ENCODE measurements at places on chromosomes 5 and 9. TPM values are rescaled to one million over a fixed set of nuclear protein-coding genes. Genes with fewer than 3 reads are reported as not detected.

- H3K36me3 ChIP-seq = no peaks in the 10 kb centered on the region
- H3K27me3 ChIP-seq = no peaks in the 10 kb centered on the region
- no peak for DNase-seq
- no peak overlapping the region for H3K4me3 ChIP-seq
- no peaks in the 10 kb centered on the region for H3K4me1 ChIP-seq
- no peak overlapping the region for H3K27ac ChIP-seq
Measured at GRCh38 chr5:137286025-137286610, 213.0 kb downstream of the SPOCK1 start.

GRCh38 chr5:9115093-9115492 is 430.8 kb downstream of the SEMA5A start:
- H3K4me3 ChIP-seq = no peak overlapping the region
- H3K36me3 ChIP-seq = no peaks in the 10 kb centered on the region
- H3K27ac ChIP-seq = no peak overlapping the region
- H3K27me3 ChIP-seq = no peaks in the 10 kb centered on the region
- H3K4me1 ChIP-seq = no peaks in the 10 kb centered on the region

DNA sequence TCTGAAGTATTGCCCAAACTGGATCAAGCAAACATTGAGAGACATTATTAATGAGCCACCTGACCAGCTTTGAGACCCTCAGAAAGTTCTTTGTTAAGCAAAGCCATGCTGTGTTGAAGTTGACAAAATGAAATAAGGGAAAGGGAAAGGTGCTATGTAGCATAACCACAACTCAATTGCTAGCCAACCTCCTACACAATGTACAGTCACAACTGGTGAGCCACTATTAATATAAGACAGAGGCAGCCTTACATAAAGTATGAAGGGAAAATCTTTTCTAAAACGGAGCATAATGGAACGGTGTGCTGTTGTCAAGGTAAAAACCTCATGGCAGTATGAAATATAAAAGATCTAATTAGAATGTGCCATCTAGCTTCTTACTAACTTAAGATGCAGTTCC is 375.8 kb upstream of the ST8SIA4 start:
- no peak overlapping the region for H3K27ac ChIP-seq
- H3K4me3 ChIP-seq = no peak overlapping the region
- no peaks in the 10 kb centered on the region for H3K36me3 ChIP-seq
- DNase-seq = no peak
- H3K4me1 ChIP-seq = no peaks in the 10 kb centered on the region

- H3K27me3 ChIP-seq = no peaks in the 10 kb centered on the region
- no peak for DNase-seq
- no peak overlapping the region for H3K4me3 ChIP-seq
- H3K4me1 ChIP-seq = peaks cover under 1% of the 10 kb centered on the region
Measured at GRCh38 chr9:79687131-79687447, 115.3 kb downstream of the TLE4 start.

GRCh38 chr5:91243852-91244251 is 139.3 kb downstream of the ARRDC3 start:
- no peaks in the 10 kb centered on the region for H3K27me3 ChIP-seq
- DNase-seq = no peak
- no peaks in the 10 kb centered on the region for H3K4me1 ChIP-seq

DNA sequence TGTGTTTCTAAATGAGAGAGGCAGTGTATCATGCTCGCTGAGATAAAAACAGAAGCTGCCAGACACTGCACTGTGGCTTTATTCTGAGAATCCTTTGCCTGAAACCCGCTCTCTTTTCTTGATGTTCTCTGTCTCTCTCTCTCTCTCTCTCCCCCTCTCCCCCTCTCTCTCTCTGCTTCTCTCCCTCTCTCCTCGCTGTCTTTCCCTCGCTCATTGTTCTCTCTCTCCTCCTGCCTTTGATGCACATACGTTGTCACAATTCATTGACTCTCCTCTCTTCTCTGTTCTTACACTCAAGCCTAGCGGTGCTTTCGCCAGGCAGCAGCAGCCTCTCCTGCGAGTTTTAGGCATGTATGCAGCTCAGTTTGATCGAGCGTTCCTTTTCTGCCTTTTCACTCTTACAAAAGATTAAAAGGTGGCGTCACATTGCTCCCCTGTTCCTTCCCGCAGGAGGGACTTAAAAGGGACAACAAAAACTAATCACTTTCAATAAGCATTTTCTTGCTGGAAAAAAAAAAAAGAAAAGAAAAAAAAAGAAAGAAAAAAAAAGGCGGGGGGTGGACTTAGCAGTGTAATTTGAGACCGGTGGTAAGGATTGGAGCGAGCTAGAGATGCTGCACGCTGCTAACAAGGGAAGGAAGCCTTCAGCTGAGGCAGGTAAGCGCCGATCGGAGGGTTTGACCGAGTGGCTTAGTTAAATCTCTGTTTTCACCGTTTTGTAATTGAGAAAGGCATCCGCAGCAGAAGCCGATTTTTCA is 717.9 kb upstream of the WWC1 start:
- peaks cover 14% of the 10 kb centered on the region for H3K4me1 ChIP-seq
- H3K27ac ChIP-seq = peak overlapping the region; percentile 76
- DNase-seq = peak; percentile 85
- peak overlapping the region; percentile 78 for H3K4me3 ChIP-seq
- H3K27me3 ChIP-seq = no peaks in the 10 kb centered on the region

- H3K4me1 ChIP-seq = peaks cover 3% of the 10 kb centered on the region
- DNase-seq = no peak
- no peaks in the 10 kb centered on the region for H3K27me3 ChIP-seq
- H3K4me3 ChIP-seq = no peak overlapping the region
- H3K36me3 ChIP-seq = no peaks in the 10 kb centered on the region
- H3K27ac ChIP-seq = no peak overlapping the region
Measured at GRCh38 chr5:89932771-89933181, 476.8 kb downstream of the CETN3 start.

GRCh38 chr5:31193591-31194467 is at the start of gene CDH6:
Gene CDH6 (plus strand): TSS chr5:31193686. CDS start chr5:31267474, 73,788 bp downstream.
- no peak within 1 kb of the TSS for H3K27ac ChIP-seq
- no peaks in the 10 kb centered on the region for H3K36me3 ChIP-seq
- H3K4me1 ChIP-seq = no peaks in the 10 kb centered on the region
- peaks cover 23% of the 10 kb centered on the region for H3K27me3 ChIP-seq
- H3K4me3 ChIP-seq = peak within 1 kb of the TSS; percentile 82

DNA sequence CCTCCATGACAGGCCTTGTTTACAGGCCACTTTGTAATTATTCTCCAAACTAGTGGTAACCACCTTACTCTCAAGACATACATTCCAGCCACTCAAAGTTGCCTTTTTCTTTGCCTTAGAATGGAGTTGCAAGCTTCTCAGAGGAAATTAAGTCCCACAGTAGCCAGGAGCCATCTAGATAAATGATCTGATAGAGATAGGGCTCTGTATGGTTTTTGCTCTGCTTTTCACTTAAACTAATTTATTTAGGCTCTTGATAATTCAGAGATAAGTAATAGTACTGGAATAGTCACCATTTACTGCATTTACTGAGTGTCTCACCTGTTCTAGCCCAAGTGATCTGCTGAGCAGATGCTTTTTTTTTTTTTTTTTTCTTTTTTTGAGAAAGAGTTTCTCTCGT is 7.5 kb downstream of the LARP1 start:
- H3K36me3 ChIP-seq = no peaks in the 10 kb centered on the region
- peaks cover 28% of the 10 kb centered on the region for H3K4me1 ChIP-seq
- H3K27ac ChIP-seq = no peak overlapping the region
- DNase-seq = no peak
- no peak overlapping the region for H3K4me3 ChIP-seq

GRCh38 chr5:18749763-18750162 is 1115.5 kb downstream of the TAF11L14 start:
- H3K4me1 ChIP-seq = no peaks in the 10 kb centered on the region
- no peak for DNase-seq
- no peak overlapping the region for H3K27ac ChIP-seq

DNA sequence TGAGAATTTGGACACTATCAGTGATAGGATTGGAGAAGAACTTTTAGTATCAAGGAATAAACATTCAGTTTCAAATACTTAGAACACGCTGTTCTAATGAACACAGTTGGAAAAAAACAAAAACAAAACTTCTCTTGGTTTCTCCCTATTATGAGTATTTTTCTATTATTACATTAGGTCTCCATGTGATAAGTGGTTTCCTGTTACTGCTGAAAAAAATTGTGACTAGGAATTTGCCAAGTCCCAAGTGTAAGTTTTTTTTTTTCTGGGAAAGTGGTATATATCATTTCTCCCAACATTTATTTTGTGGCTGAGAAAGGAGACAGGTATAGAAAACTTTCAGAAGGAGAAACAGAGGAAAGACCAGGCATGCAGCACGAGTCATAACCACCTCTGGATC is 41.1 kb downstream of the PCSK1 start:
- no peaks in the 10 kb centered on the region for H3K4me1 ChIP-seq
- H3K36me3 ChIP-seq = no peaks in the 10 kb centered on the region
- no peak overlapping the region for H3K27ac ChIP-seq
- H3K4me3 ChIP-seq = no peak overlapping the region
- no peaks in the 10 kb centered on the region for H3K27me3 ChIP-seq

- no peak overlapping the region for H3K27ac ChIP-seq
- no peak overlapping the region for H3K4me3 ChIP-seq
- H3K27me3 ChIP-seq = no peaks in the 10 kb centered on the region
- no peaks in the 10 kb centered on the region for H3K4me1 ChIP-seq
- H3K36me3 ChIP-seq = no peaks in the 10 kb centered on the region
Measured at GRCh38 chr5:169442403-169442874, 141.1 kb upstream of the SPDL1 start.

GRCh38 chr5:96384353-96384752 is 48.7 kb downstream of the PCSK1 start:
- no peak overlapping the region for H3K27ac ChIP-seq

GRCh38 chr5:92544596-92544995 is 1036.4 kb downstream of the NR2F1-AS1 start:
- H3K4me3 ChIP-seq = no peak overlapping the region
- no peak for DNase-seq
- H3K27ac ChIP-seq = no peak overlapping the region
- no peaks in the 10 kb centered on the region for H3K4me1 ChIP-seq
- no peaks in the 10 kb centered on the region for H3K27me3 ChIP-seq
- no peaks in the 10 kb centered on the region for H3K36me3 ChIP-seq

DNA sequence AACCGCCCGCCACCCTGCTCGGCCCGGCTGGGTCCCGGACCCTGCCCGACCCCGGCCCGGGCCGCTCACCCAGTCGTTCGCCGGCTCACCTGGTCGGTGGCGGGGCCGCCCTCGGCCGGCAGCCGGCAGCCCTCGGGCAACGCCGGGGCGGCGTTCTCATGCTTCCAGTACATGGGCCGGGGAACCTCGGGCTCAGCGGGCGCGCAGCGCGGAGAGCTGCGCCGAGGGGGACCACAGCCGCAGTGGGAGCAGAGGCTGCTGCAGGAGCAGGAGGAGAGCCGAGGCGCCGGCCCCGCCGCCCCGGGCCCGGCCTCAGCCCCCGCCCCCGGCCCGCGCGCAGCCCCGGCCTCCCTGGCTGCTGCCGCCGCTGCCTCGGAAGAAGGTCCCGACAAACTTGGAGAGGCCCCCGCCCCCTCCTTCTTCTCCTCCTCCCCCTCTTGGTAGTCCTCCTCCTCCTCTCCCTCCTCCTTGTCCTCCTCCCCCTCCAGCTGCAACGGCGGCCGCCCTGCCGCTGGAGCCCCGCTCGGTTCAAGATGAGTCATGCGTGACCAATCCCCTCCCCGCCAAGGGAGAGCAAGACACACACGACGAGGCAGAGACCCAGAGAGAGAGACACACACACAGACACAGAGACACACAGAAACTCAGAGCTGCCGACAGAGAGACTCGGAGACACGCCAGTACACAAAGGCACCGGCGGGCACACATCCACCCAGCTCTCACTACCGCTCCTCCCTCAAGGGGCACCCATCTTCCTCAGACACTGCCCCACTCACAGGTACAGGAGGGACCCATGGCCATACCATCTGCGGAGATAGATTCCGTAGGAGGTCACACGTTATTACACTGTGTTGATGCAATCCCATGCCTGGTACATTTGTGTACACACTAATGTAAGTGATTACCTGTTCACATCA is at the start of gene LHX6:
Gene LHX6 (minus strand): TSS at position 390 of the 917 bp plus-strand sequence. CDS start 217 bp downstream, at position 173.
- peak within 1 kb of the TSS; percentile 81 for H3K4me3 ChIP-seq
- no peaks in the 10 kb centered on the region for H3K36me3 ChIP-seq
- peaks cover 75% of the 10 kb centered on the region for H3K27me3 ChIP-seq
- H3K27ac ChIP-seq = no peak within 1 kb of the TSS
- no peak for DNase-seq

GRCh38 chr5:60229691-60230185 is 336.2 kb upstream of the PDE4D start:
- no peak overlapping the region for H3K4me3 ChIP-seq
- no peaks in the 10 kb centered on the region for H3K36me3 ChIP-seq
- no peak overlapping the region for H3K27ac ChIP-seq

DNA sequence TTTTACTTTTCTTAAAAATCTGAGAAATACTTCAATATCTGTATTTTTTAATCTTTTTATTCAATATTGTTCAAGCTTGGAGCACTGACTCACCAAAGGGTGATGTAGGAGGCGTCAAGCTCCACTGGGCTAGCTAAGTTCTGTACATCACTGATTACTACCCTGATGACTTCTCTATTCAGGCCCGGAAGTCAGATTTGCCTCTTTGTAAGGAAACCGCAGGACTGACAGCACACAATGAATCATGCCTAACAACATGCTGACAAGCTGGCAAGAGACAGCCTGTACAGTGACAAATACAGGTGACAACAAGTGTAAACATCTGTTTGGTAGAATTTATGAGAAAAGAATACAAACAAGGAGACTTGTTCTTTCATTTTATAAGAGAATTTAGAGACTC is 627.9 kb upstream of the RORB start:
- no peaks in the 10 kb centered on the region for H3K27me3 ChIP-seq
- no peak overlapping the region for H3K4me3 ChIP-seq
- H3K36me3 ChIP-seq = no peaks in the 10 kb centered on the region
- no peak for DNase-seq

- no peaks in the 10 kb centered on the region for H3K27me3 ChIP-seq
- H3K36me3 ChIP-seq = peaks cover 25% of the 10 kb centered on the region
- peaks cover 7% of the 10 kb centered on the region for H3K4me1 ChIP-seq
- H3K27ac ChIP-seq = no peak overlapping the region
- H3K4me3 ChIP-seq = peak overlapping the region; percentile 32
- DNase-seq = peak; percentile 64
Measured at GRCh38 chr9:29514336-29514735, 1941.1 kb upstream of the C9orf72 start.

- no peak overlapping the region for H3K27ac ChIP-seq
- H3K4me1 ChIP-seq = no peaks in the 10 kb centered on the region
- H3K36me3 ChIP-seq = no peaks in the 10 kb centered on the region
- H3K27me3 ChIP-seq = no peaks in the 10 kb centered on the region
- DNase-seq = no peak
Measured at GRCh38 chr9:99193466-99193821, 28.3 kb downstream of the ALG2 start.

Gene IGFBPL1
- total RNA-seq = 37.9 TPM

Gene TRAF1
- 1.4 TPM for total RNA-seq

Gene NPR3
- not detected for total RNA-seq

Gene CD14
- 0.13 TPM for total RNA-seq
